ENCODE measurements at places on chromosomes 3 and 15.
A peak's percentile ranks its signal among the peaks of the same experiment; 100 is the strongest.

- no peak for DNase-seq
Measured at GRCh38 chr3:6301626-6302025, 559.3 kb upstream of the GRM7 start.

- no peak for DNase-seq
Measured at GRCh38 chr3:187161556-187161955, 22.3 kb upstream of the RPL39L start.

DNA sequence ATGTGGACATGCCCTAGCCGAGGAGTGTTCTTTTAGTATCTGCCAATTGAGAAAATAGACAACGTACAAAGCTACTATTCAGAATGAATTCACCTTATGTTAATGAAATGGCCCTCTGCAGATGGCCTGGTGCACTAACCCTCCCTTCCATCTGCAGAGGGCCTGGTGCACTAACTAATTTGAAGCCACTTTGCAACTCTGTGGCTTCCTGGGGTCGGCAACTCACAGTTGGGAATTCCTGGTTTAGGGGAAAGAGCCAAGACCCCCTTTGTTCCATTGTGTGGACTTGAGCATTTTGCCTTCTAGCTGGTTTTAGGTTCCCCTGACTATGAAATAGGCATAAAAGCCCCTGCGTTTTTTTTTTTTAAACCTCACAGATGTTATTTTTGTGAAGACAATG is 204.3 kb upstream of the UBE3A start:
- DNase-seq: no peak

GRCh38 chr15:28020644-28021043 is 78.5 kb downstream of the OCA2 start:
- no peak for DNase-seq

DNA sequence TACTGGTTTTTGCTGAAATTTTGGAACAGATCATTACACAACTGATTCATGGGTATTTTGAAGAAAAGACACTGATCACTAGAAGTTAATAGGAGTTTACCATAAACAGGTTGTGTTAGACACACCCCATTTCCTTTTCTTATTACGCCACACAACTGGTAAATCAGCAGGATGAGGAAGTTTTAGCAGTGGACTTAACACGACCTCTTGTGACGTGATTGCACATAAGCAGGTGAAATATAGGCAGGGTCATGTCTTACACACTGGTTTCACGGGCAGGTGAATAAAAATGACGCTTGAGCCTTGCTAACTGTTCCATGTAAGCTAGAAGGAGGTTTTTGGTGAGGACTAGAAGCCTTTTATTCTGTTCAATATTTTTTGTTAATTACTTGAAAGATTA is 27.1 kb upstream of the TPRG1 start:
- no peak for DNase-seq

DNA sequence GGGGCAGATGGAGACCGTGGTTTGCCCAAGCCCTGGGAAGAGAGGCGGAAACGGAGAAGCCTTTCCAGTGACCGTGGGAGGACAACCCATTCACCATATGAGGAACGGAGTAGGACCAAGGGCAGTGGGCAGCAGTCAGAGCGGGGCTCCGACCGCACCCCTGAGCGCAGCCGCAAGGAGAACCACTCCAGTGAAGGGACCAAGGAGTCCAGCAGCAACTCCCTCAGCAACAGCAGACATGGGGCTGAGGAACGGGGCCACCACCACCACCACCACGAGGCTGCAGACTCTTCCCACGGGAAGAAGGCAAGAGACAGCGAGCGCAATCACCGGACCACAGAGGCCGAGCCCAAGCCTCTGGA is 2.0 kb downstream of the RBM15B start:
- no peak for DNase-seq

GRCh38 chr3:49652218-49652902 is 21.8 kb upstream of the APEH start:
- DNase-seq: no peak

DNA sequence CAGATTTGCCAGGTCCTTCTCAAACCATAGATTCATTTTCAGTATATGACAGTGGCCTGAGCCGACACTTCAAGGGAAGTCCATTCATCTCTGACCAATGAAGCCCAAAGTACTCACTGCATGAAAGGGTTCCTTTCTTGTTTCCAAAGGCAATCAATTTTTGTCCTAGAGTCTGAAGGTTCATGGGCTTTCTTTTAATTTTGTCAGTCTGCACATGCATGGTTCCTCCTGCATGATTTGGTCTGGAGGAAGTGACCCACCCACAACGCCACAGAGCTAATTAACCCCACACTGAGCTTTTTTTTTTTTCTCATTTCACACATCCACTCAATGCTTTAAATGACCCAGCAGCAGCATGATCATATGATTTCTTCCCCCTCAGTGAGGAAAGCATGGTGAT is 216.4 kb downstream of the TIGIT start:
- no peak for DNase-seq

DNA sequence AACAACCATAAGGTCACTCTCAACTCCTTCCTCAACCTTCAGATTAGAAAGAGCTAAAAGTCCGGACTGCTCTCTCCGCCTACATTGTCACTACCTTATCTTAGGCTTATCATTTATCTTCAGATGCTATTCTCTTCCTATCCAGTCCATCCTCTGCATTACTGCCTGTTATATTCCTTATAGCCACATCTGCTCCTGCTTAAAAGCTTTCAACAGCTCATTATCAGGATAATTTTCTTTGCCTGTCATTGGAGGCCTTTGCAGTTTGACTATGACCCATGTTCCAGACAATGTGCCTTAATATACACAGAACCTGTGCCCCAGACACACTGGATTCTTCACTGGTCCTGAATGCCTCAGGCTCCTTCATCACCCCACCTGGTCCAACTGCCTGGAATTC is 184.1 kb upstream of the SETMAR start:
- no peak for DNase-seq

DNA sequence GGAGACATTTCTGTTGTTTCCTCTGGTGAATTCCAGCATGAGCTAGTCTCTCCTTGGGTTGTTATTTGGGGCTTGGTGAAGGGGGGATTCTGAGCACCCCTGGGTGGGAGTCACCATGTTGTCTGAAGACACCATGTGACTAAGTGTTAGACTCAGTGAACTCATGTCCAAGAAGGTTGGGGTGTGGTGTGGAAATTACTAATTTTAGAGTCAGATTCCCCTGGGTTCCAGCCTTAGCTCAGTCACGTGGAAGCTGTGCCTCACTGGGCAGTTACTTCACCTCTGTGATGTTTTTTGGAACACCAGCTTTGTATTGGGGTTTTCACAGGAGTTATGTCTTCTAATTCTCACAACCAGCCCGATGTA is 171.5 kb downstream of the RPLP1 start:
- DNase-seq: no peak

DNA sequence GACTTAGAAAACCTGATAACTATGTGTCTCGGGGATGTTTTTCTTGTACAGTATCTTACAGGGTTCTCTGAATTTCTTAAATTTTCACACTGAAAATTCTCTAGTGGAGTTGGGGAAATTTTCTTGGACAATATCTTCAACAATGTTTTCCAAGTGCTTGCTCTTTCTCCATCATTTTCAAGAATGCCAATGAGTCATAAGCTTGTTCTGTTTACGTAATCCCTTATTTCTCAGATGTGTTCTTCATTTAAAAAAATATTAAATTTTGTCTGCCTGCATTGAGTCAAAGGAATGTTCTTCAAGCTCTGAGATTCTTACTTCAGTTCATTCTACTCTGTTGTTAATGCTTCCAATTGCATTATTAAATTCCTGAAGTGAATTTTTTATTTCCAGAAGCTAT is 21.9 kb upstream of the PLSCR2 start:
- peak; percentile 1 for DNase-seq

- no peak for DNase-seq
Measured at GRCh38 chr3:150588027-150588830, 14.9 kb upstream of the SELENOT start.

GRCh38 chr3:103585809-103586208 is 1151.0 kb downstream of the ZPLD1 start:
- no peak for DNase-seq

GRCh38 chr3:125644036-125645005 is 49.0 kb upstream of the OSBPL11 start:
- DNase-seq: no peak

DNA sequence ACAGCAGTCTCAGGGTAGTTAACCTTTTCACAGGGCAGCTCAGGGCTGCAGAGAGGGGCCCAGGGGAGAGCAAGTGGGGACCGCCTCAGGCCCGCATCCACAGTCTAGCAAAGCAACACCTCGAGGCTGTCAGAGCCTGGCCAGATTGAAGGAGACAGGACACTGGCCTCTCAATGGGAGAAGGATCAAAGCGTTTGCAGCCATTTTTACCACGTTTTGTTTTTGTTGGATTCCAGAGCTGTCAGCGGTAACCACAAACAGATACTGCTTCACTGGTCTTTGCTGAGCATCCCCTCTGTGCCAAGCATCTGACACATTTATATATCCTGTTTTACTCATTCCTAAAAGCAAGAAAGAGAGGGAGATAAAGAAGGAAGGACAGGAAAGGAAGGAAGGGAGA is 153.8 kb downstream of the SHQ1 start:
- DNase-seq: peak; percentile 3

- DNase-seq: no peak
Measured at GRCh38 chr15:27820722-27821121, 278.4 kb downstream of the OCA2 start.

DNA sequence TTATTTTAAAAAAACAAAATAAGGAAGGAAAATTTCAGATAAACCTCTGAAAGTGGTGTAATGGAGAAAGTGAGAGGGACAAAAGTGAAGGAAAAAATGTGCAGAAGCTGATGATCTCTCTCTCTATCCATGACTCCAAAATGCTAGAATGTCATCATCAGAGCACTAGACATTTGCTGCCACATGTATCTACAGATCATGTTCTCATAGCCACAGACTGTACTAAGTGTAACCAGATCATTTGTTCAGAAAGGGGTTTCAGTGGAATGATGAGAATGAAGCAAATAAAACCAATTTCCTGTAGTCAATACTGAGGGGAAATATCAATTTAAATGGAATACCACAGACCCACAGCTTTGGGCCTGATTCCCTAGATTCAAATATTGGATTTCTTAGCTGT is 104.3 kb upstream of the CHMP2B start:
- DNase-seq: no peak

GRCh38 chr15:90421527-90421926 is 33.5 kb downstream of the IQGAP1 start:
- no peak for DNase-seq

DNA sequence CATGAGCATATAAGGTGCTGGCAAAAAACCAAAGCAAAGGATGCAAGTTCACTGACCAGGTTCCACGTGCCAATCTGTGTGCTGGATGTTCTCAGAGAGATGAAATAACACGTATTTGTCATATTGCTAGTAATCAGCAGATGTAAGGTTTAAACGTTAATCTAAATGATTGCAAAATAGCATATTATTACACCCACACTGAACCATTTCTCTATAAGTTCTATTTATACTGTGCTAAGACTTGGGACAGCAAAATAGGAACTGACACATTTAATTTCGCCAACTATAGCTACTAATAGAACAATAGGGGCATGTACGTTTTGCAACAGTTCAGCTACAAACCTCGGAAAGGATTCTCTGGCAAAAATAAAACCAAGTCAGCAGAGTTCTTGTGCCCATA is 350.3 kb upstream of the ZNF385D start:
- no peak for DNase-seq

- DNase-seq: no peak
Measured at GRCh38 chr3:54986294-54986693, 58.4 kb upstream of the LRTM1 start.

GRCh38 chr3:71600646-71601288 is 17.2 kb upstream of the FOXP1 start:
- no peak for DNase-seq

DNA sequence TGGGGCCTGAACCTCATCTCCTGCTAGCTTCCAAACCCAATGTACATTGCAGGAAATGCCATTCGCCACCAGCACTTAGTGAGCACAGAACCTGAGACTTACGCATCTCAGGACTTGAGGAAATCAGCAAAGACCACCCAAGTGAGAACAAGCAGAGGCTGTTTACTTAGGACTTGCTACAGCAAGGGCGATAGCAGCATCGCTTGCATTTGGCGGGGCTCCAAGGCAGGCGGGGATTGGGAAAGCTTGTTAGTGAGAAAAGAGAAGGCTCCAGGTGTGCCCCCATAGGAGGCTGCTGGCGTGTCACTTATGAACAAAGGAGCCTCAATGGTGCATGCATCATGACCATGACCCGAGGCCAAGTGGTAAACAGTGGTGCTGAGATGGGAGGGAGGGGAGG is 19.7 kb downstream of the SLC6A20 start:
- DNase-seq: no peak

GRCh38 chr3:50233176-50233575 is 2.8 kb upstream of the GNAI2 start:
- DNase-seq: no peak

- DNase-seq: peak; percentile 56
Measured at GRCh38 chr3:53114412-53115074, 15.7 kb downstream of the RFT1 start.

DNA sequence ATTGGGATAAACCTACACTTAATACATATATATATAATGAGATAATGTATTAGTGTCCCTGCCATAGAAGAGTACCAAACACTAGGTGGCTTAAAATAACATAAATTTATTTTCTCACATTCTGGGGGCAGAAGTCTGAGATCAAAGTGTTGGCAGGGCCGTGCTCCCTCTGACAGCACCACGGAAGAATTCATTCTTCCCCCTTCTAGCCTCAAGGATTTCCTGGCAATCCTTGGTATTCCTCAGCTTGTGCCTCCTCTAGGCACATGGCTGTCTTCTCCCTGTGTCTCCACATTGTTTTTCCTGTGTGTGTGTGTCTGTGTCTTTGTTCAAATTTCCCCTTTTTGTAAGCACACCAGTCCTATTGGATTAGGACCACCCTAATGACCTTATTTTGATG is 115.2 kb upstream of the AGBL1 start:
- no peak for DNase-seq

GRCh38 chr3:161372321-161373260 is 1.3 kb upstream of the SPTSSB start:
- DNase-seq: no peak

DNA sequence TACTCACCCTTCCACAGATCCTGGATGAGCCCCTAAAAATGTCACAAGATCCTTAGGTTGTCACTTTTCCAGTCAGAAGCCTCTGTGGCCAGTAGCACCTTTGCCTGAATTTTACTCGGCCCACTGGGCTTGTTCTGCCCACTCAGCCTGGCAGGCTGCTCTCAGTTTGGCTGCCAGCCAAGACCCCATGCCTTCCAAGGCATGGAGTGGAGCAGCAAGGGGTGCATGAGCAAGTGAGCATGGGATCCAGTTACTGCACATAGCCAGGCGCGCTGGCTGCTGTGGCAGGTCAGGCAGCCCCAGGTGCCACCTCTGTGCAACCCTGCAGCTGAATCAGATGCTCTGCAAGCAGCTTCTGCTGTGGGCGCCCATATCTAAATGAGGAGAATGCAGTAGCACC is 79.3 kb downstream of the CGGBP1 start:
- DNase-seq: no peak
